ENCODE measurements at places on chromosomes 6 and 20.

- no peak overlapping the region for H3K27ac ChIP-seq
- no peak for DNase-seq
- no peaks in the 10 kb centered on the region for H3K4me1 ChIP-seq
- no peaks in the 10 kb centered on the region for H3K27me3 ChIP-seq
Measured at GRCh38 chr6:100268326-100268725, 196.4 kb downstream of the SIM1 start.

DNA sequence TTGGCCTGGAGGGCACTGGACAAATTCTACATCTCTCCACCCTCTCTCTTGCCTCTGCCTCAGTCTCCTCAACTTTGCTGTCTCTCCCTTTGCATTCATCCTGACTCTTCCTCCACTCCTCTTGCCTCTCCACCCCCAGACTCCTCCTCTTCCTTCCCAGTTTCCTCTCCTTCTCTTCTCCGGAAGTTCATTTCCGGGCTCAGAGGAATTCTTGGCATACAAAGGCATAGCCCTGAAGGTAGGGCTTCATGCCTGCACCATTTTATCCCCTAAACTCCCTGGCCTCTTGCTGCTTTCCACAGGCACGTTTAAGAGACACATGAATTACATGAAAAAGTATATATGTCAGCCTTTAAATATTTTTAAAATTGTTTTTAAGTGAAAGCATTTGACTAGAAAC lies 10.6 kb downstream of the BFSP1 start:
- no peak overlapping the region for H3K4me3 ChIP-seq
- no peaks in the 10 kb centered on the region for H3K27me3 ChIP-seq
- H3K4me1 ChIP-seq: no peaks in the 10 kb centered on the region
- DNase-seq: no peak
- H3K36me3 ChIP-seq: no peaks in the 10 kb centered on the region

DNA sequence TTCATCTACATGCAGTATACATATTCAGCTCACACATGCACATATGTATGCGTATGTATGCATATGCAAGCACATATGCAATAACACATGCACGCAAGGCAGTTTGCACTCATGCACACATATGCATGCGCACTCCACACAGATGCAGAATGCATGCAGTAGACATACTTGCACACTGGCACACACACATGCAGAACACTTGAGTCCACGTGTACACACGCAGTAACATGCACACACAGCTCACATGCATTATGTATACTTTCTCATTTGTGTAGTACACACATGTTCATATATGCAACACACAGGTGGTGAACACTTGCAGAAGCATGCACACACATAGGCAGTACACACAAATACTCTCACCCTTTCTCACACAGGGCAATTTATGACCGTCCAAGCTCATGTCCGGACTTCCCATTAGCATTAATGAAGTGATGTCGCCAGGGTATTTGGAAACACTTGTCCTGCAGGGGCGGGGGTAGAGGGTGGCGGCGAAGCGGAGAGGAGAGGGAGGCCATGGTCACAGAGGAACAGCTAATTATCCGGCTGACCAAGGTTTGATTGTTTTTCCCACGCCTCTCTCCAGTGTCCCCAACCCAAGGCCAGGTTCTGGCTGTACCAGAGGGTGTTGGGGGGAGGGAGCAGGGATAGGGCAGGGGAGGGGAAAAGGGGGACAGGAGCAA lies 91.3 kb downstream of the VEGFA start:
- no peak overlapping the region for H3K4me3 ChIP-seq
- no peaks in the 10 kb centered on the region for H3K36me3 ChIP-seq
- H3K4me1 ChIP-seq: no peaks in the 10 kb centered on the region
- DNase-seq: no peak
- H3K27me3 ChIP-seq: no peaks in the 10 kb centered on the region

DNA sequence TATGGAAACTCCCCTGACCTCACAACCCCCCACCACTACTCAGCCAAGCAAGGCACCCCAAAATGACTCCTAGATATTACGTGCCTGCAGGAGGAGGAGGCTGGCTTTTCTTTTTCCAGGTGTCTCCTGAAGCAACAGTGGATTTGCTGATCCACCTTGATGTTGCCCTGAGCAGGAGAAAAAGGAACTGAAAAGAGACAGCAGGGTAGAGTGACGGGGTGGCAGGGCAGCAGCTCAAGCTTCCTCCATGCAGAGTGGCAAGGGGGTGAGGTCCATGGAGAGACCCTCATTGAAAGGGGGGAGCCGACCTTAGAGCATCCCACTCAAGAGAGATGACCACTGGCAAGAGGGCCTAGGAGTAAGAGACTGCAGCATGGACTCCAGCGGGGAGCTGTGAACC lies 112.0 kb upstream of the SIRPA start:
- no peak overlapping the region for H3K4me3 ChIP-seq
- no peaks in the 10 kb centered on the region for H3K36me3 ChIP-seq
- H3K27ac ChIP-seq: no peak overlapping the region
- DNase-seq: no peak

- no peak for DNase-seq
- H3K4me3 ChIP-seq: no peak overlapping the region
- no peaks in the 10 kb centered on the region for H3K4me1 ChIP-seq
- H3K36me3 ChIP-seq: no peaks in the 10 kb centered on the region
- no peak overlapping the region for H3K27ac ChIP-seq
Measured at GRCh38 chr6:52718550-52718949, 44.7 kb downstream of the GSTA2 start.

GRCh38 chr6:75424618-75425548 lies 68.7 kb downstream of the FILIP1 start:
- no peaks in the 10 kb centered on the region for H3K36me3 ChIP-seq
- H3K27ac ChIP-seq: no peak overlapping the region
- DNase-seq: no peak
- no peaks in the 10 kb centered on the region for H3K27me3 ChIP-seq

Measured in right atrium auricular region (tissue), 2 donors.